Activated CD4-positive, alpha-beta T cell treated with anti-CD3 and anti-CD28 coated beads, Interleukin-2, amount 10 ng/mL, durations not matched to agents 24 days and 14 days (primary cell): ENCODE measurements at places on chromosomes 12 and 14.

- H3K27me3 ChIP-seq: no peaks in the 10 kb centered on the region
- H3K27ac ChIP-seq: peak overlapping the region; percentile 69
- H3K4me1 ChIP-seq: peaks cover 41% of the 10 kb centered on the region
- peak overlapping the region; percentile 2 for H3K4me3 ChIP-seq
- H3K36me3 ChIP-seq: peaks cover 14% of the 10 kb centered on the region
- DNase-seq: no peak
Measured at GRCh38 chr12:45234139-45234865, 18.4 kb downstream of the ANO6 start.

- H3K4me3 ChIP-seq: no peak overlapping the region
- no peak for DNase-seq
- H3K4me1 ChIP-seq: no peaks in the 10 kb centered on the region
- no peak overlapping the region for H3K27ac ChIP-seq
Measured at GRCh38 chr14:59830338-59830734, 40.2 kb downstream of the RTN1 start.

DNA sequence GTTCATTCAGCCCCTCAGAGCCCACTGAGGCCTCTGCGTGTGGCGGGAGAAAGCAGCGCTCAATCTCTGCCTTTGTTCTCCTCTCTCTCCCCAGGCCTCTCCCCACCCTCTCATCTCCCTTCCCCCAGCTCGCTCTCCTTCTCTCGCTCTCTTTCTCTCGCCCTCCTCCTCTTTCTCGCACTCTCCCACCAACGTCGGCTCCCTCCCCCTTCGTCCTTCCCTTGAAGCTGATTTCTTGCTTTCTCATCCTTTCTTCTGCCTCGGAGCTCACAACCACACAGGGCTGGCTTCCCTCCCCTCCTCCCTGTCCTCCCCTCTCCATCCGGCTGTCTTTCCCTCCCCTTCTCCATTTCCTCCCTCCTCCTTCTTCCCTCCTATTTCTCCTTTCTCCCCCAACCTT is 96.4 kb downstream of the LRRC74A start:
- no peaks in the 10 kb centered on the region for H3K27me3 ChIP-seq
- peaks cover 52% of the 10 kb centered on the region for H3K4me1 ChIP-seq
- H3K27ac ChIP-seq: peak overlapping the region; percentile 71
- no peak for DNase-seq

DNA sequence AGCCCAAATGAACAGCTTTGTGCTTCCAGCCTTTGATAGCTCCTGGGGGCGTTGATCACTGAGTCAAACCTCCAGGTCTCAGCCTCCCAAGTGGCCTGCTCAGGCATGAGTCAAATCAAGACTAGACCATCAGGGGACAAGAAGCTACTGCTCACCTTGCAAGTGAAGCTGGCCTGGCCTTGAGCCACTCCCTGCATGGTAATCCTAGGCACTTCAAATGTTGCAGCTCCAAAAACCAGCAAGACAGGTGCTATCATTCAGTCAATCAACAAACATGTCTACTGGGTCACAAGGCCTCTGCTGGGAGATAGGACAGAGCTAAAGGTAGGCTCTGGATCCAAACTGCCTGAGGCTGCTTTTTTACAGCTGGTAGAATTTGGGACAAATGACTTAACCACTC is 33.1 kb upstream of the NOS1 start:
- no peak for DNase-seq
- H3K27ac ChIP-seq: no peak overlapping the region
- H3K4me3 ChIP-seq: no peak overlapping the region
